ENCODE measurements at places on chromosomes 2 and 18.

DNA sequence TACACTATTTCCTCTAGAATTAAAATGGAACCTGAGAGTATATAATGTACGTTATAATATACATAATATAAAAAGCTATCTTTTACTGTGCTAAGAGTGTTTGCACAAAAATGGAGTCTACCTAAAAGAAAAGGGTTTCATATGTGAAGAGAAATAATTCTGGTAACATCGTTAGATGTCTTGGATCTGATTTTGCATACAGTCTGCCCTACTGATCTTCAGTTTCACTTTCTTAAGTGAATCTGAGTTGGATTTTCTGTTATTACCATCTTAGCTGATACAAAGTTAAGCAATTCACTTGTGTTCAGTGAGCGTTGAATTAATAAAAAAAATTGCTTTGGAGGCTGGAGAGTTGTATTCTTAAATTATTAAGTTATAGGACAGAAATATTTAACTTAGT, 502.1 kb upstream of the TMEFF2 start:
- no peak for DNase-seq

GRCh38 chr18:34126121-34126520, 98.6 kb downstream of the NOL4 start:
- DNase-seq = no peak

GRCh38 chr2:47336259-47337238, 66.4 kb upstream of the MSH2 start:
- no peak for DNase-seq

- DNase-seq = no peak
Measured at GRCh38 chr2:194556629-194557028, 1100.4 kb upstream of the SLC39A10 start.

- DNase-seq = no peak
Measured at GRCh38 chr2:134771313-134771801, 52.6 kb upstream of the TMEM163 start.

DNA sequence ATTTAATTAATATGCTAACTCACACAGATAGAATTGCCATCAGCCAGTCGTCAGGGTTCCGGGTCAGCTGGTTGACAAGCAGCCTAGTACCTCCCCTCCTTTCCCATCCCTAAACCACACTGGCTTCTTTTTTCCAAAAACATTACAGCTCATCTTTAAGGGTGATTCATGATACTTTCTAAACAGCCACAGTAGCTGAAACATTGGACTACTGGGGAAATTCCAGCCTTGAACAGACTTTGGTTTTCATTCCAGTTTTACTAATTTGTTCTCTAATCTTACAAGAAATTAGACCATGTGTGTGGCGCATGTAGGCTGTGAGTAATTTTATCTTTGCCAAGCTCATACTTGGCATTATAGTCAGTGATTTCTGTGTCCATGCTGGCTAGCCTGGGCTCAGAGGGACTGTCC, 110.8 kb downstream of the FMNL2 start:
- DNase-seq = no peak

GRCh38 chr2:176614930-176615329, 345.7 kb downstream of the MTX2 start:
- no peak for DNase-seq

- no peak for DNase-seq
Measured at GRCh38 chr2:112474844-112475486, 7.0 kb upstream of the TTL start.

GRCh38 chr2:2667690-2668089, 336.6 kb upstream of the MYT1L start:
- no peak for DNase-seq

GRCh38 chr2:109613081-109613921, 465 bp downstream of the SEPTIN10 start:
- peak; percentile 7 for DNase-seq

DNA sequence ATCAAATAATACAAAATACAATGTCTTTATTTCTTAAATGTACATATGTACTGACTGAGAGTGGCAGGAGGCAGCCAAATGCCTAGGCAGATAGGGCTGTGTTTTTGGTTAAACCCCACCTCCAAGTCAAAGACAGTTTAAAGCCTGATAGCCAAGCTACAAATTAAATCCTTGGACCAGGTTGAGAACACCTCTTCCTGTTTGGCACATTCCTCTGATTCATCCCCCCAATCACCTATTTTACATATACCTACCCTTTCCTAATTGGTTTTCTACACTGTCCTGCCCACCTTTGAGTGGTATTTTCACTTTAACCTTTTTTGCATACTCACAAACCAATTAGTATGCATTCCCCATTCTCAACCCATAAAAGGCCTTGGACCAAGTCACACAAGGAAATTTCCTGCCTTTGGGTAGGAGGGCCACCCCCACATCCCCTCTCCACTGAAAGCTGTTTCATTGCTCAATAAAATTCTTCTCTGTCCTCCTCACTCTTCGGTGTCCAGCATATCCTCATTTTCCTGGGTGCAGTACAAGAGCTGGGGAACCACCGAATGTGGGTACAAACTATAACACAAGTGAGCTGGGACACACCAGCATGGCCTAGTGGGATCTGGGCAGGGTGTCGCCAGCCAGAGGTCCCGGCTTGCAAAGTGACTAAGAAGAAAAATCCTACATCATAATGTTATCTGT, 149.1 kb downstream of the UBE2E3 start:
- DNase-seq = peak; percentile 25

DNA sequence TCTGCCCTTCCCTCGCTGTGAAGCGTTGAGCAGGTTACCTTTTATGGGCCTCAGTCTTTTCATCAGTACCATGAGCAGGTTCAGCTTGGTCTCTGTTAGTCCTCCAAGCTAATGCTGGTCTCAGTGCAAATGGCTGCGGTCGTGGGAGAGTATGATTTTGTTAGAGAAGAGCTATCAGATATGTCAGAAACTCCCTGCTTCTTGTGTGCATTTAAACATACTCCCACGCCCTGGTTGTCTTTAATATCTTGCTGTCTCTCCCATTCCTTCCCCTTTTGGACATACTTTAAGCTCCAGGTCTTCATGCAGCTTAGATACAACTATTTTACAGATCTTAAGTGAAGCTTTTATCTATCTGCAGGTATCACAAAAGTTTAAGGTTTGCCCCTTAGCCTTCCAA, 62.9 kb downstream of the EFR3B start:
- DNase-seq = no peak

DNA sequence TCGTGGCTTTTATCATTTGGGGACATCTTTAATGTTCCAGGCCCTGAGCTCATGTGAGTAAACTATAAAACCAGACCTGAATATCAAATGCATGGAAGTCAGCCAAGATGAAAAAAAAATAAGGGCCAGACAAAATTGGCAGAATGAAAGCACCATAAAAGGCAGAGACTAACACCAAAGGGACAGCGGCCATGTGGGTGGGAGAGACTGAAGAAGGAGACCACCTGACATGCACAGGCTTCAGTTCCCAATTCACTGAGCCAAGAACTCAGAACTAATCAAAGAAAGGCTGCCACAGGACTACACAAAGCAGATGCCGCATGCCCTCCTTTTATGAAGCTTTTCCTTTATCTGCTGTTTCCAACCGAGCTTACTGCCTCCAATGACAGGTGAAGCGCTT, 267.1 kb downstream of the RAD51AP2 start:
- DNase-seq = no peak

DNA sequence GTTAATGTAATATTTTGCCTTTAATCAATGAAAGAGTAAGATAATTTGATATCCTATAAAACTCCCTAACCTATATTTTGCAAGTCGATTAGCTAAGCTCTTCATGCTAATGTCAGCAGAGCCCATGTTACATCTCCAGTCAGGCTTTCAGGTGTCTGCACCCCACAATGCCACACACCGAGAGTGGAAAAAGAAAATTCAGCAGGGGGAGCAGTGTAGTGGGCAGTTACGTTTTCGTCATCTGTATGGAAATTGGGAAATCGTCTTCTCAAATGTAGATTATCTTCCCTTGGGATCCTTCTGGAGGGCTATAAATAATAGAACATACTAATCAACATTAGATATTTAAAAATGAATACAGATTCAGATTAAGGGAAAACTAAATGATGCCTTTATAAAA, 66.3 kb downstream of the BCL11A start:
- DNase-seq = no peak

DNA sequence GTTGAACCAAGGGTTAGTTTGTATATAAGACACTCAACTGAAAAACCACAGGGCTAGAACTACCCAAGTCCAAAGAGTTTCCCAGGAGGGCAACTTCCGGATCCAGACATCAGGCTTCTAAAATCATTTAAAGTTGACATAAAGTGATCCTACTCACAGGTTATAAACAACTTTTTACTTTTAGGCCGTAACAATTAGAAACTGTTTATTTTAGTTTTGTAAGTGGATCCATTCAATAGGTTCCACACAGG, 454.6 kb downstream of the MEIS1 start:
- no peak for DNase-seq

DNA sequence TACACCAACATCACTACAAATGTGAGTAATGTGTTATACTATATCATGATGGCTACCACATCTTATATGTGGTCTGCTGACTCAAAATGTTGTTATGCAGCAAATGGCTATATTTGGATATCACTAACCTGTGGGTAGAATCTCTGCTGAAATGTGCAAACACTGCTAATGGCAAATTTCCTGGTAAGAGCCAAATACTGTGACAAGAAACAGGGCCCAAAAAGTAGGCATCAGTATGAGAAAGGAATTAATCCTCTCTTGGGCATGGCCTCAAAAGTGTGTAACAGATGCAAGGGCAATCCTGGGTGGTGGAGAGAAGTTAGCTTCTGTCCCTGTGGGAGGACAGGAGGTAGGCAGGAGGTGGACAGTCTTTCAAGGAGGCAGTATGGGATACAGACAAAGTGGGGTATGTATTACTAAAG, 13.3 kb downstream of the ATF2 start:
- DNase-seq = no peak

DNA sequence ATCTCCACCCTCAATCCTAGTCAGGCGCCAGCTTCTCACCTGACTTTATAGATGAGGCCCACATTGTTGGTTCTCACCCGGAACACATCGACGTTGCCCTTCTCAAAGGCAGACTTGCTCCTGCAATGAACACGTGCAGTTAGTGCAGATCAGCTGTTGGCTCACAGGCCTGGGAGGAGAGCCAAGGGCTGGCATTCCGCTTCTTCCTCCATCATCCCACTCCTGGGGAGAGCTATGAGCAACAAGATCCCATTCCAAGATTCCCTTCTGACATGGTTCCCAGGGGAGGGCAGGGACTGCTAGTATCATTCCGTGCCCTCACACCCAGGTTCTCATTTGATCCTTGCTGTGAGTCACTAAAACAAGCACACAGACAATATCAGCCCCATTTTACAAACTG, 15.1 kb downstream of the LOXHD1 start:
- DNase-seq = no peak

GRCh38 chr2:110677080-110677479, 783 bp downstream of the BUB1 start:
- no peak for DNase-seq

DNA sequence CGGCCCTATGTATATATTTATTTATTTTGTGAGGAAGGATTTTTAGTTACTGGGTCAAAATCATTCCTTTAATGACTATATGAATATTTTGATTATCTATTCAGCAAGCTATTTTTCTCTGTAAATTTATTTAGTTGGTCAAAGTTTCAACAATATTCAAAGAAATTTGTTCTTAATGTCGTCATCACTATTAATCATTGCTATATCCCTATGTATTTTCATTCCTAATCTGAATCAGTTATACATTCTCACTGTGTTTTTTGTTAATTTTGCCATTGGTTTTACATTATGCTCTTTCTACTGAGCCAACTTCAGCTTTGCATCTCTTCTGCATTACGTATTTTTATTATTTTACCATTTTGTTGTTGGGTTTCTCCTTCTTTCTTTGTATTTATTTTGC, 105.7 kb downstream of the CCDC178 start:
- DNase-seq = no peak

GRCh38 chr2:158967114-158967730, 1.2 kb upstream of the TANC1 start:
- DNase-seq = no peak

DNA sequence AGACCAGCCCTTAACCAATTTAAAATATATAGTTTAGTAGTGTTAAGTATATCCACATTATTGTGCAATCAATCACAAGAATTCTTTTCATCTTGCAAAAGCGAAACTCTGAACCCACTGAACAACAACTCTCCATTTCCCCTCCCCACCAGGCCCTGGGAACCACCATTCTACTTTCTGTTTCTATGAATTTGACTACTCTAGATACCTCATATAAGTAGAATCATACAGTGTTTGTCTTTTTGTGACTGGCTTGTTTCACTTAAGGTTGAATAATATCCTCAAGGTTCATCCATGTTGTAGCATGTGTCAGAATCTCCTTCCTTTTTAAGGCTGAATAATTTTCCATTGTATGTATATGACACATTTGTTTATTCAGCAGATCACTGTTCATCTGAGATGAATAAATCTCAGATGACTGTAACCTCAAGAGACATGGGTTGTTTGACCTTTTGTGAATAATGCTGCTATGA, 8.1 kb upstream of the SOS1 start:
- DNase-seq = peak; percentile 61

- no peak for DNase-seq
Measured at GRCh38 chr2:100211521-100211920, 69.1 kb upstream of the AFF3 start.

DNA sequence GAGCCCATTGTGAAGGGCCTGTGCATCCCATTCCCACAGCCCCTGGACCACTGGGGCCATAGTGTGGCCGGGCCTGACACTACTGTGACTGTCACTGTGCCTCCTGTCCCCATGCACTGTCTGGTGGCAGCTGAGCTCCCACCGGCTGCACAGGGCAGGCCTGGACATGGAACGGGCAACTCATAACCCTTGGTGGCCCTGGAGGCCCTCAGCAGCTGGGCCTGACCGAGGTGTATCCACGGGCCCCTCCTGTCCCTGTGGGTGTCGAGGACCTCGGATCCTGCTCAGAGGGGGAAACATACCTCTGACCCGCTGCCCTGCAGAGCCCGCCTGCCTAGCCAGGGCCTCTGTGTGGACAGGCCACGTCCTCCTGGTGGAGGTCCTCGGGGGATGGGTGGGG, 7.8 kb upstream of the GAL3ST2 start:
- peak; percentile 1 for DNase-seq

- no peak for DNase-seq
Measured at GRCh38 chr2:66569974-66570373, 135.0 kb downstream of the MEIS1 start.

DNA sequence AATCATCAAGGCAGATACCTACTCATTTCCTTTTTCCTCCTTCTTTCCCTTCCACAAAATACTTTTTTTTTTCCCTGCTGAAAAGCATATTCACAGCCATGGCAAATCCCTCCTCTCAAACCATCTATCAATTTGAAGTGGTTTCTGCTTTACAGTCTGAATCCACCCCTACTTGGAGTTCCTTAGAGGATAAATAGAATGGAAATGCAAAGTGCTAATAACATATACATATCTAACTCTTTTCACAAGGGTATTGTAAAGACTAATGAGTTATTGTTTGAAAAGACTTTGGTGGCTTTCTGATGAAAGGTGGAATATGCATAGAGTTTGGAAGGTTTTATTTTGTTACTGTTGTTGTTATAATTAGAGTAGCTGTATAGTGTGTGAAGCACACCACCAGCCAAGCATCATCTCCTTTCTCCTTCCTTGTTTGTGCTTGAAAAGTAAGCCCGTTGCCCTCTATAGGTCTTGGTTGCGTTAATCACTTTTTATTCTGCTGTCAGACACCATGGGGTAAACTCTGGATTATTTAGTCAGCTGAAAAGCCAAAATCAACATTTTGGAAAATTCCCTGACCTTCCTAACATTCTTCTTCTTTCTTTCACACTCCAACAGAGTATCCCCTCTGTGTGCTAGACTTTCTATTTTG, 2126.9 kb upstream of the CELF4 start:
- DNase-seq = no peak

Data from activated naive CD8-positive, alpha-beta T cell treated with anti-CD3 and anti-CD28 coated beads, Interleukin-2, amount 50 U/mL, for 24 hours (primary cell).